T-helper 17 cell (primary cell): ENCODE measurements at places on chromosomes 1 and 21.

DNA sequence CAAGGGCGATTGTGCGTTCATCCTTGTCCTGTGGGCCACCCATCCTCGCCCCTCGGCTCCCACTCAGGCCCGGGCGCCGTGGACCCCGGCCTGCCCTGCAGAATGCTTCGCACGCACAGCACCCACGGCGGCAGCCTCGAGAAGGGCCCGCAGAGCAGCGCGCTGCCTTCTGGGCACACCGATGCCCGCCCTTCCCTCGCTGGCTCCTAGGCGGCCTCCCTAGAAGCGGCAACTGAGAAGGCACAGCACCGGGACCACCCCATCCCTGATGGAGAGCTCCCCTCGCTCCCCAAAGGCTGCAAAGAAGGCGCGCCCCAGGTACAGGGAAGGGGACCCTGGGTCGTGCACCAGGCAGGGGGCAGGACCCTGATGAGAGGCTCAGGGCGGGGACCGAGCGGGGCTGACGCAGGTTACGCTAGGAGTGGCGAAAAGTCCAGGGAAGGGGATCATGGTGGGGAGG is 971 bp downstream of the CAPZB start:
- H3K27me3 ChIP-seq: no peaks in the 10 kb centered on the region
- peaks cover 5% of the 10 kb centered on the region for H3K36me3 ChIP-seq

DNA sequence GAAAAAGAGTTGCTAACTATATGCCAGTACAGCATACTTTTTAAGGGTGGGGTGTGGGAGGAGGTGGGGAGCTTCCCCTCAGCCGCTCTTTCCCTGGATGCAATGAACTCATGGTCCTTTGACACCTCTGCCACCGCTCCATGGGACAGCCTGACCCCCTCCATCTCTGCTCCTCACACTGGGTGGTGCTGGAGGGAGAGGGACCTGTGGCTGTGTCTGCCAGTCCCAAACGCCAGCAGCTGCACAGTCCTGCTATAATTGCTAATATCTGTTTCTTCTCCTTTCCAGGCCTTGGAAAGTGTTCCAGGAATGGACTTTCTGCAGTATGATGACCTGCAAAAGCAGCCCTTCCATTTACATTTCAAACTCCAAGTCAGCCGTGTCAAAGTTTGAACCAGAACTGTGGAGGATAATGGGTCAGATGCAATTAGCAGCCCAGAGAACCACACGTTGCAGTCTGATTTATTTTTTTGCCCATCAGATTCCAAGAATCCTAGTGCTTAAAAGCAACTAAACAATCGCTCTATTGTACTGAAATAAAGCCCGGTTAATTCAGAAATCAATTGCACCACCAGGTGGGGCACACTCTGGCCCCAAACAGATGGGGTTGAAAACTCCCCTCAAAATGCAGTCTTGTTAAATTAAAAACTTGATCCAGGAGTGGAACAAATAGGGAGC is 160.7 kb upstream of the LMO4 start:
- no peaks in the 10 kb centered on the region for H3K4me1 ChIP-seq
- DNase-seq: no peak
- no peaks in the 10 kb centered on the region for H3K36me3 ChIP-seq
- no peak overlapping the region for H3K27ac ChIP-seq
- H3K27me3 ChIP-seq: peaks cover 54% of the 10 kb centered on the region
- no peak overlapping the region for H3K4me3 ChIP-seq

- H3K27ac ChIP-seq: no peak overlapping the region
- H3K4me1 ChIP-seq: no peaks in the 10 kb centered on the region
- no peak overlapping the region for H3K4me3 ChIP-seq
- no peak for DNase-seq
These were observed 524 bp downstream of the LRRC38 start for GRCh38 chr1:13513063-13513894.

GRCh38 chr1:14653461-14653960 is 55.0 kb downstream of the KAZN start:
- no peak overlapping the region for H3K27ac ChIP-seq
- H3K4me3 ChIP-seq: no peak overlapping the region
- peaks cover 8% of the 10 kb centered on the region for H3K27me3 ChIP-seq
- H3K36me3 ChIP-seq: no peaks in the 10 kb centered on the region
- H3K4me1 ChIP-seq: no peaks in the 10 kb centered on the region

DNA sequence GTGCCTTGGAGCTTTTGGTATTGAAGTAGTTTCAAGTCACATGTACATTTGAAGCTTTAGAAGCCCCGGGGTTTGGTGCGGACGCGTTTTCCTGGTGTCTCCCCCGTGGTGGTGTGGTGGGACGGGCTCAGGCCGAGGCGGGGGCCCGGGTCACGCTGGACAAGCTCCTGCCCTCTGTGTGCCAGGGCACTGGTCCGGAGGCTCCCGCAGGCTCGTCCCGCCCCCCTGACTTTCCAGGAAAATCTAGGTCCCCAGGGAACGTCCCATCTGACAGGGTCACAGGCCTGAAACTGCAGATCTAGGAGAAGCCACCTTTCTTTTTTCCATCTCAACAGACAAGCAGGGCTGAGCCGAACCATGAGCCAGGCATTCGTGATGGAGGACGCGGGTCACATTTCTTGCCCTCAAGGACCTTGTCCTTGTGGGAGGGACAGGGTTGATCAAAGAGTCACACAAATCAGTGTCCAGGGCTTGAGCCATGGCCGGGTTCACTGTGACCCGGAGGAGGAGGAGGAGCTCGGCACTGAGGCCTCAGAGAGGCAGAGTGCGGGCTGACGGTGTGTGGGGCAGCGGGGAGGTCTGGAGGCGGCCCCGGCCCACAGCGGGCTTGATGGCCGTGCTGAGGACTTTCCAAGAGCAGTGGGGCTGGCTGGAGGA is 1.6 kb downstream of the DMRTB1 start:
- H3K27me3 ChIP-seq: no peaks in the 10 kb centered on the region
- no peaks in the 10 kb centered on the region for H3K36me3 ChIP-seq
- no peak for DNase-seq
- no peak overlapping the region for H3K27ac ChIP-seq

- H3K36me3 ChIP-seq: no peaks in the 10 kb centered on the region
- H3K27me3 ChIP-seq: no peaks in the 10 kb centered on the region
- peaks cover 22% of the 10 kb centered on the region for H3K4me1 ChIP-seq
- H3K4me3 ChIP-seq: peak overlapping the region; percentile 9
These were observed 7.8 kb upstream of the PTTG1IP start for GRCh38 chr21:44881198-44881872.

DNA sequence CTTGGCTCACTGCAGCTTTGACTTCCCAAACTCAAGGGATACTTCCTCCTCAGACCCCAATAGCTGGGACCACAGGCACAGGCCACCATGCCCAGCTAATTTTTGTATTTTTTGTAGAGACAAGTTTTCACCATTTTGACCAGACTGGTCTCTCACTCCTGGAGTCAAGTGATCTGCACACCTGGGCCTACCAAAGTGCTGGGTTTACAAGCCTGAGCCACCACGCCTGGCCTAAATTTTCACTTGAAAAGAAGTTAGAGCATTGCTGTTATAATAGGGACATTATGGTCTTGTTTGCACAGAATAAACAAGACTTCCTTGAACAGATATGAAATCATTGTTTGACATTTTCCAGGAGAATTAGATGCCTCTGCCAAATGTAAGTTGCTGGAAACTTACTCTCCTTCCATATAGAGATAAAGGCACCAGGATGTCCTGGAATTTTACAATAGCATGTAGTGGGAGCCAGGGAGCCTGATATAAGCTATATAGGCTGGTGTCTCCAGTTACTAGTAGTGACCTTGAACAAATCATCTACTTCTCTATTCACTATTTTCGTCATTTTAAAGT is 16.9 kb downstream of the SLC35A3 start:
- H3K4me1 ChIP-seq: peaks cover 10% of the 10 kb centered on the region
- no peaks in the 10 kb centered on the region for H3K27me3 ChIP-seq
- H3K36me3 ChIP-seq: peaks cover 5% of the 10 kb centered on the region
- DNase-seq: no peak

- H3K36me3 ChIP-seq: peaks cover 2% of the 10 kb centered on the region
- no peak for DNase-seq
- no peak overlapping the region for H3K27ac ChIP-seq
- no peak overlapping the region for H3K4me3 ChIP-seq
These were observed 107.0 kb downstream of the NAV1 start for GRCh38 chr1:201645956-201646355.

DNA sequence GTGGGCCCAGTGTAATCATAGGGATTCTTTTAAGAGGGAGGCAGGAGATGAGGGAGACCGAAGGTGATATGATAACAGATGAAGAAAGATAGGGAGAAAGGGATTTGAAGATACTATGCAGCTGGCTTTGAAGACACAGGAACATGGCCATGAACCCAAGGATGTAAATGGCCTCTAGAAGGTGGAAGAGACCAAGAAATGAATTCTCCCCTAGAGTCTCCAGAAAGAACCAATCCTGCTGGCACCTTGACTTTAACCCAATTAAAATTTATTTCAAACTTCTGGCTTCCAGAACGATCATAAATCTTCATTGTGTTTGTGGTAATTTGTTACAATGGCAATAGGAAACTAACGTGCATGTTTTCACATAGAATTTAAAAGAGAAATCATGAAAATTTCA is 95.0 kb upstream of the GORAB start:
- peaks cover 18% of the 10 kb centered on the region for H3K27me3 ChIP-seq
- H3K4me3 ChIP-seq: no peak overlapping the region
- DNase-seq: no peak
- no peaks in the 10 kb centered on the region for H3K4me1 ChIP-seq

DNA sequence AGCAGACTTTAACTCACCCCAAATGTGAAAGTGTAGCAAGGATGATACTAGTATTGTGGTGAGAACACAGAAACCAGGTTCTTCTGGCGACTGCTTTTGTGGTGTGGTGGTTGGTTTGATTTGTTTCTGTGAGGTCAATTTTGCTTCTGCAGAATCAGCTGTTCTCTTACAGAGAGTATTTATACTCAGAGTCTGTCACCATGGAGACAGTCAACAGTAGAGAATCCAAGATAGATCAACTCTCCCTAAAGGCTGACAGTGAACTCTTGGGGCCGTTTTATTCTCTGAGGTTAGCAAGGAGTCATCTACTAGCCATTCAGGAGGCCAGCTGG is at the start of gene CFAP107:
Gene CFAP107 (plus strand): TSS at position 209 of the 332 bp plus-strand sequence. CDS start 231 bp downstream, outside the sequence.
- no peaks in the 10 kb centered on the region for H3K4me1 ChIP-seq
- no peaks in the 10 kb centered on the region for H3K36me3 ChIP-seq
- H3K27ac ChIP-seq: no peak within 1 kb of the TSS
- no peak for DNase-seq
- H3K4me3 ChIP-seq: no peak within 1 kb of the TSS
- H3K27me3 ChIP-seq: peaks cover 19% of the 10 kb centered on the region
